GOT3 (cell line): ENCODE measurements at places on chromosomes 2 and 18.

DNA sequence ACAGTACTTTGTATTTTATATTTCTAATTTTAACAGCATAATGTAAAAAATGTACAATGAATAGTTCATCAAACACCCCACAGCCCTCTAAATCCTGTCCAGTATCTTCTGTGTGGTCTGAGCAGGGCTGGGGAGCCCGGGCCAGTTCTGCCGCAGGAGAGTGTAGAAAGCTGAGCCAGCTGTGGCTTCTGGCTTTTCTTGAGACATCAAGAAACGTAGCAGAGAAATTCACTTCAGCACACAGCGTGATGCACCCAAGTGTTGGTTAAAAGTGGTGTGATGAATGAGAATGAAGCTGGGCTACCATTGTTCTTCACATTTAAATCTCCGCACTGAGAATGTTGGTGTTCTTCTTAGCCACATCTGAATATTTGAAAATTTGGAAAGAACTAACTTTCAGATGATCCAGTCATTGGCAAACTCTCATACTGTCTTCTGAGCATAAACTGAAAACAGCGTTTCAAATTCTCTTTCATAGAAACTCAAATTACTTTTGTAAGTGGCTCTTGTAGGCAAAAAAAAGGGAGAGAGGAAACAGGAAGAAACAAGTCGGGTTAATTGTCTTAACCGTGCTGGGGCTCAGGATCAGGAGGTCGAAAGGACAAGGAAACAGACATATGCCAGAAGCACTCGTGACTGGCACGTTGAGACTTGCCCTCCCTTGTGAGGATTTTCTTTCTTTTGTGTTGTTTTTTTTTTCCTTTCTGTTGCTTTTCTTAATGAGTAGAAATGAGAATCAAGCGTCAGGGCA, 23.4 kb upstream of the TMEM87B start:
- DNase-seq, result no peak

DNA sequence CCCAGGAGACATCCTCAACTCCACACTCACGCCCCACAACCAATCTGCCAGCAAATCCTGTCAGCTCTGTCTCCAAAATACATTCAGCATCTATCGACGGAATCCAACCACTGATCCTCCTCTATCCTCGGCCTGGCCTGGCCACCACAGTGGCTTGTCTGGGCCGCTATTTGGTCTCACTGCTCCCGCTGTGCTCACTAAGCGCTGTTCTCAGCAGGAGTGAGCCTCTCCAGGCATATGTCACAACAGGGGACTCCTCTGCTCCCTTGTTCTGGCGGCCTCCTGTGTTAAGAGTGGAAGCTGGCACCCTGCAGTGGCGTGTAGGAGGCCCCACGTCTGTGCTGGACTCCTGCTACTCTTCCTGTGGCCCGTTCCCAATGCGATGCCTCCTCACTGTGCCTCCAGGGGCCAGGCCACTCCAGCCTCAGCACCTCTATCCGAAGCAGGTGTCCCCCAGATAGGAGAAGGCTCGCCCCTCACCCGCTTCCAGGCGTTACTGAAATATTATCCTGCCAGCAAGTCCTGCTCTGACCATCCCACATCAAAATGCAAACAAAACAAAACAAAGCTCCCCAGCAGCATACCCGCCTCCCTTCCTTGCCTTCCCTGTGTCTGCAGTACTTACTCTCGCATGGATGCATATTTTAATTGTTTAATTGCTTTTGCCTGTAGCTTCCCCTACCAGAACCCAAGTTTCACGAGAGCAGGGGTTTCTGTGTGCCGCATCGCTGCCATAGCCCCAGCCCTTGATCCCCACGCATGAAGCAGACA, 39.9 kb downstream of the CENPO start:
- DNase-seq, result no peak

- no peak for DNase-seq
Observed at GRCh38 chr2:40584432-40584831, 132.5 kb upstream of the SLC8A1 start.

- DNase-seq, result no peak
Observed at GRCh38 chr2:48200620-48201293, 294.5 kb upstream of the FBXO11 start.

DNA sequence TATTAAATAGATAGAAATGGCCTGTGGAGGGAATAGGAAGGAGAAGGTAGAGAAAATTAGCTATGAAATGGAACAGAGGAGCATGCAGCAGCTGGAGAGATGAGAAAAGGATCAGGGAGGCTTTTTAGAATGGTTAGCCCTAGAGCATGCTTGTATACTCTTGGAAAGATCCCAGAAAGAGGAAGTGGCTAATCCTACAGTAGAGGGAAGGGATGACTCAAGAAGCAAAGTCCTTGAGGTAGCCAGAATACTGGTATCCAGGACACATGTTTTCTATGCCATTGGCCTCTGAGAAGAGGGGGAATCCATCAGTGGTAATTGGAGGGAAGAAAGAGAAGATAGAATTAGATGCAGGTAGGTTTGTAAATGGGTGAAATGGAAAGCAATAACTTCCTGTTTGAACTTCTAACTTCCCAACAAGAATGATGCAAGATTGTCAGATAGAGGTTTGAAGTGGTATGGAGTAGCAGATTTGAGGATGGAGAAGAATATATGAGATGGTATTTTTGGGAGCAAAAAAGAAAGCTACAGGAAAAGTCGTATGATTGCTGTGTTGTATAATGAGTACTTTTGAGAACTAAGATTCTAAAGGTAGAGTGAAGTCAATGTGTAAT, 17.1 kb upstream of the OSBPL6 start:
- no peak for DNase-seq

DNA sequence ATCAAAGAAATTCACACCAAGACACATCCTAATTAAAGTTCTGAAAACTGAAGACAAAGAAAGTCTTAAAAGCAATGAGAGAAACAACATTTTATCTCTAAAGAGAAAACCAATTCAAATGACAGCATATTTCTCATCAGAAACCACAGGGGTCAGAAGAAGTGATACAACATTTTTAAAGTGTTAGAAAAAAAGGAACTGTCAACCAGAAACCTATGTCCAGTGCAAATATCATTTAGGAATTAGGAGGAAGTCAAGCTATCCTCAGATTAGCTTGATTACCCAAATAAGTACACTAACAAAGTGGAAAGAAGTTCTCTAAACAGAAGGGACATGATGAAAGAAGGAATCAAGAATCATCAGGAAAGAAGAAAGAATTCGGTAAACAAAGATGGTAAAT, 59.5 kb upstream of the BCL2L11 start:
- no peak for DNase-seq

- DNase-seq, result no peak
Observed at GRCh38 chr2:38129481-38129880, 53.5 kb upstream of the CYP1B1 start.
